Stimulated activated CD4-positive, alpha-beta T cell treated with anti-CD3 and anti-CD28 coated beads, Interleukin-15, amount 100 ng/mL, for 1 hour (primary cell): ENCODE measurements at places on chromosomes 7 and 10.

GRCh38 chr10:132526676-132527075 is 10.9 kb upstream of the INPP5A start:
- DNase-seq, result no peak

- no peak for DNase-seq
Measured at GRCh38 chr7:95875519-95875918, 103.2 kb downstream of the DYNC1I1 start.

DNA sequence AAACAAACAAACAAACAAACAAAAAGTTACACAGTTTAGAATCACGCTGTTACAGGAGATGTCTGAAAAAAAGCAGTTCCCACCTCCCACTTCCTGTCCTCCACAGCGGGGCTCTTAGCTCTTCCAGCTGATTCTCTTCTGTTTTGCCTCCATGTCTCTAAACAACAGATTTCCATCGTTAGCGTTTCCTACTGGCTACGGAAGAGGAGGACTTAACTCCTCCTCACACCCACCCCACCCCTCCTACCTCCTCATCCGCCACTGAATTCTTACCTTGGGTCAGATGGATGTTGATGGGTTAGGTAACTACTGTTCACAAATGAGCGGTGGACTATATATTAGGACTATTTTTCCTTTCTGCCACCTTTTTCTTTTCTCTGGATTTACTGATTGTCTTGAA is 36.8 kb upstream of the NUB1 start:
- no peak for DNase-seq

- DNase-seq, result peak; percentile 84
Measured at GRCh38 chr10:72625608-72626443, at the start of gene MICU1. MICU1 (minus strand) TSS chr10:72626079; CDS start chr10:72566793, 59,286 bp downstream.

DNA sequence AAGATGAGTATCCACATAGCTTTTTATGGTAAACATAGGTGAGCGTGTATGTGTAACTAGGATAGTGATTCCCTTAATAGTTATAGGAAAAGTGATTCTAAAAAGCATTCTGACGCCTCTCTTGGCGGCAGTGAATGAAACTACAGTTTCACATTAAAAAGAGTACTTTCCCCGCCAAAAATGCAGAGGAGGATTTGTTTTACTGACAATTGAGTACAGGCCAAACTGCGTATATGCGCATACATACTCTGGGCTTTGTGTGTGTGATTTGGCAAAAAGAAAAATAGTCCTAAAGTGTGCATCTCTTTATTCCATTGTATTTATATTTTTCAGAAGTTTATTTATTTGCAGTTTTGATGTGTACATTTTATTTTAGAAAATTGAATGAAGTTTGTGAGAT is 10.3 kb downstream of the CUL1 start:
- DNase-seq, result no peak

- no peak for DNase-seq
Measured at GRCh38 chr7:129222064-129222463, 2.8 kb upstream of the AHCYL2 start.

- no peak for DNase-seq
Measured at GRCh38 chr7:94133460-94133859, 129.3 kb upstream of the BET1 start.

DNA sequence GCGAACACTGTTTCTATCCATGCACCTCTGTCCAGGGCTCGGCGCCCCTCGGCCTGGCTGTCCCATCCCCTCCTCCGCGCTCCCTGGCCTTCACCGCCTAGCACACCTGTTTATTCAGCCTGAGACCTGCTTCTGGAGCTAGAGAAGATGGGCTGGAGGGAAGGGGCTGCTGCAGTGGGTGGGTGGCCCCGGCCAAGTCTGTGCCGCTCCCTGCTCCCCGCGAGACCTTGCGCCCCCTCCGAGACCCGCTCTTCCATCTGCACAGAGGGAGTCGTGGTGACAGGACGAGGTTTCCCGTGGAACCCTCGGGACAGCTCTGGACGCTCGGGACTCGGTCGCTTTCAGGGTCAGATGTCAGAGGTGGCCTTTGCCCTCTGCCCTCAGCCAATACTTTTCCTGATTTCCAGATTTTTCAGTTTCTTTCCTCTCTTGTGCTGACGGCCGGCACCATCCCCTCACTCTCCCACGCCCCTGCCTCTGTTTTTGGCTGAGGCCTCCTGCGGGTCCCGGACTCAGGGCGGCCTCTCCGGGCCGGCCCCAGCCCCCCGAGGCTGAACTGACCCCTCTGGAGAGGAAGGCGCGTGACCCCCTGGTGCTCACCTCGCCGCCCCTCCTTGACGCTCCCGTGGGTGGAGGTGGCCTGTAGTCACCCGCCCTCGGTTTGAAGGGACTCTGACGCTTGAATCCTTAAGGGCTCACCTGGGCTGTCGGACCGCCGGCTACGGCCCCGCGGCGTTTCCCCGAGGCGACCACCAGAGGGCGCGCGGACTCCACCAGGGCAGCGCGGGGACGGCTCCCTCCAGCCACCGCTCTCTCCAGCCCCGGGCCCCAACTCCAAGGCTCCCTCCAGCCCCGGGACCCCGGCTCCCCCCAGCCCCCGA is 15.6 kb downstream of the SHH start:
- peak; percentile 38 for DNase-seq

DNA sequence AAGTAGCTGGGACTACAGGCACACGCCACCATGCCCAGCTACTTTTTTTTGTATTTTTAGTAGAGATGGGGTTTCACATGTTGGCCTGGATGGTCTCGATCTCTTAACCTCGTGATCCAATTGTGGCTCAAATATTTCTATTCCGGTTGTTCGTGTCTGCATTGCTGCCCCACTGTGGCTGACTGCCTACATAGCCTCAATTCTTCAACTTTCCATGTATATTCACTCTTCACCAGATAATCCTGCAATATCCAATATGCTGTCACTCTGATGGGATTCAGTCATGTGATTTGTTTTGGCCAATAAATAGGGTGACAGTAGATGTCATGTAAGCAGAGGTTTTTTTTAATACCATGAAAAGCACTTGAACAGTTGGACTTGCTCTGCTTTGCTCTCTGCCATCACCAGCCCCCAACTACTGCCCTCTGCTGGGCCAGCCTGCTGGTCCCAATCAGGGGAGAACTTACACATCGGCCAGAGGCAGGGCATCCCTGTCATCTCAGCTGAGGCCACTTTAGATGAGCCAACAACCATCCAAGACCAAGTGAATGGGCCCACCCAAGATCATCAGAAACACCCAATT is 56.7 kb downstream of the NSUN6 start:
- no peak for DNase-seq

DNA sequence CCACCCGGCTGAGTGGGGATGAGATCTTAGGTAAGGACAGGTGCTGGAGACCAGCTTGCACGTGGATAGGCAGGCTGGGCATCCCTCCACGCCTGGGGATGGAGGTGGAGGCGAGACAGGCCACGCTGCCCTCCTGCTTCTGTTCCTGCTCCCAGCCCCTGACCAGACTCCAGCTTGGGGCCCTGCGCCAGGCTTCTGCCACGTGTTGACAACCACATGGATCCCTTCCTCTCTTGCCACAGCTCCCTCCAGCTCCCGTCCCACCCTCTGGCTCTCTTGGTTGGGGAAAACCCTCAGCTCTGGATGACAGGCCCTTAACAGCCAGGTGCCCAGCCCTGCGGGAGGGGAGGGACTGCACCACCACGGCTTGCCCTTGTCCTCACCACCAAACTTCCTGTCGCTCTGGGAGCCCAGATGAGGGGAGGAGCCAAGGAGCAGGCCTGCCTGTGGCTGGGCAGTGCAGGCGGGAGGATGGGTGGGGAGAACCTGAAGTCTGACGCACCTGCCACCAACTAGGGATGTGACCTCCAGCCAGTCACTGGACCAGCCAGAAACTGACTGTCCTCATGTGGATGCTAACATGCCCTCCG is 36.0 kb downstream of the KCNH2 start:
- peak; percentile 14 for DNase-seq
